ENCODE measurements at places on chromosomes 3 and 15. TPM values are rescaled to one million over a fixed set of nuclear protein-coding genes. Genes with fewer than 3 reads are reported as not detected.

Gene C2CD4B
- 5.7 TPM for total RNA-seq

Gene SEC22C
- total RNA-seq: 31.4 TPM

DNA sequence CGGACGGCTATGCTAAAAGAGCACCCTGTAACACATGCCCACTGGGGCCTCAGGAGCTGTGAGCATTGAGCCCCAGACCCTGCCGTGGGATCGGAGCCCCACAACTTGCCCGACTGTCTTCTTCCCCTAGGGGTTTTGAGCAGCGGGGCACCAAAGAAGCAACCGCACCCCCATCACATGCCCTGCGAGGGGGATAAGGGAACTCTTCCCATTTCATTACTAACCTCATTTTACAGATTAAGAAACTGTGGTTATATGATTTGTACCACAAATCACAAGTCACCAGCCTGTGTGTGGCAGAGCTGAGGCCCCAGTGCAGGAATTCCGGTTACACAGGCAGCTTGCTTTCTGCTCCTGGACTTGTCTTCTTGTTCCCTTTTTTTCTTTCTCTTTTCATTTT, 86.2 kb downstream of the CD47 start:
- H3K4me3 ChIP-seq: no peak overlapping the region
- H3K27ac ChIP-seq: no peak overlapping the region
- H3K27me3 ChIP-seq: no peaks in the 10 kb centered on the region
- peaks cover 26% of the 10 kb centered on the region for H3K4me1 ChIP-seq
- H3K36me3 ChIP-seq: no peaks in the 10 kb centered on the region

DNA sequence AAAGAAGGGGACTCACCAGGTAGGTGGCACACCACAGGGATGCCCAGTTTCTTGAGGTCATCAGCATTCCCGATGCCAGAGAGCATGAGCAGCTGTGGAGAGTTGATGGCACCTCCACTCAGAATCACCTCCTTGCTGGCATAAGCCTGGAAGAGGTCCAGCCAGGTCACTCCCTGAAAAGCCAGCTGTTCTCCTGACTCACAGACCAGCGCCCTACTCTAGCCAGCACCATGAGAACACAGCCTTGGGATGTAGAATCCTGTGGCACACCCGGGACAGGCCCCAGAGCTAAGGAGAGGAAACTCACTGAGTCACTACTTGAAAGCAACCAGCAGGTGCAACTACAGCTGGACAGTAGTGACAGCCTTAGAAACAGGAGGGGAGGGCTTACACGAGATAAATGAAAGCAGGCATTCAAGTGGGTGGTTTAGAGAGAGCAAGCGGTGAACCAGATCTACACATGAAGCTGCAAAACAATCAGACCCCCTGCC, 24.5 kb downstream of the CHDH start:
- no peak for DNase-seq
- H3K36me3 ChIP-seq: peaks cover 5% of the 10 kb centered on the region
- H3K27me3 ChIP-seq: no peaks in the 10 kb centered on the region
- H3K27ac ChIP-seq: no peak overlapping the region
- H3K4me1 ChIP-seq: no peaks in the 10 kb centered on the region

Gene CCR3
- total RNA-seq: 6.3 TPM

- no peak overlapping the region for H3K27ac ChIP-seq
- H3K4me1 ChIP-seq: no peaks in the 10 kb centered on the region
- H3K36me3 ChIP-seq: no peaks in the 10 kb centered on the region
Observed at GRCh38 chr15:66588971-66589370, 23.2 kb upstream of the LCTL start.

GRCh38 chr3:118863731-118864322, 170.8 kb downstream of the IGSF11 start:
- H3K4me1 ChIP-seq: no peaks in the 10 kb centered on the region
- H3K27ac ChIP-seq: no peak overlapping the region
- DNase-seq: no peak

DNA sequence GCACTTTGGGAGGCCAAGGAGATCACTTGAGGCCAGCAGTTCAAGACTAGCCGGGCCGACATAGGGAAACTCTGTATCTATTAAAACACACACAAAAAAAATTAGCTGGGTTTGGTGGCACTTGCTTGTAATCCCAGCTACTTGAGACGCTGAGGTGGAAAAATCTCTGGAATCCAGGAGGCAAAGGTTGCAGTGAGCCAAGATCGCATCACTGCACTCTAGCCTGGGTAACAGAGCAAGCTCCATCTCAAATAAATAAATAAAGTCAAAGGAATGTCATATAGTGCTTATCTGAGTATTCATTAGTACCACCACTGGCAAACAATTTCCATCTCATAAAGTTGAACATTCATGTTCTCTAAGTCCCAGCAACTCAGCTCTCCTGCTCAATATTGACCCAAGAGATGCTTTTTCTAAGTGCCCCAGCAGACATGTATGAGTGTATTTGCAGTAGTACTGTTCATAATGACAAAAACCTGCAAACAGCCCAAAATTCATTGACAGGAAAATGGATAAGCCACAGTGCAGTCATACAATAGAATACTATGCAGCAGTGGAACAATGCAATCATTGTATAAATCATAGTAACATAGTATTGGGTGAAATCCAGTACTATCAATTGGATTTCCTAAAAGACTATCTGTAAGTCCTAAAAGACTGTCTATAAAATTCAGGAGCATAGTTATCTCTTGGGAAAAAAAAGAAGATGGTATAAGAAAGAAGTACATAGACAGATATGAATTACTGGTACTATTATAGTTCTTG, 751.5 kb upstream of the LMCD1 start:
- H3K4me3 ChIP-seq: no peak overlapping the region
- no peak overlapping the region for H3K27ac ChIP-seq
- H3K36me3 ChIP-seq: no peaks in the 10 kb centered on the region
- DNase-seq: no peak
- no peaks in the 10 kb centered on the region for H3K4me1 ChIP-seq

Gene MAP6D1
- 7.9 TPM for total RNA-seq

DNA sequence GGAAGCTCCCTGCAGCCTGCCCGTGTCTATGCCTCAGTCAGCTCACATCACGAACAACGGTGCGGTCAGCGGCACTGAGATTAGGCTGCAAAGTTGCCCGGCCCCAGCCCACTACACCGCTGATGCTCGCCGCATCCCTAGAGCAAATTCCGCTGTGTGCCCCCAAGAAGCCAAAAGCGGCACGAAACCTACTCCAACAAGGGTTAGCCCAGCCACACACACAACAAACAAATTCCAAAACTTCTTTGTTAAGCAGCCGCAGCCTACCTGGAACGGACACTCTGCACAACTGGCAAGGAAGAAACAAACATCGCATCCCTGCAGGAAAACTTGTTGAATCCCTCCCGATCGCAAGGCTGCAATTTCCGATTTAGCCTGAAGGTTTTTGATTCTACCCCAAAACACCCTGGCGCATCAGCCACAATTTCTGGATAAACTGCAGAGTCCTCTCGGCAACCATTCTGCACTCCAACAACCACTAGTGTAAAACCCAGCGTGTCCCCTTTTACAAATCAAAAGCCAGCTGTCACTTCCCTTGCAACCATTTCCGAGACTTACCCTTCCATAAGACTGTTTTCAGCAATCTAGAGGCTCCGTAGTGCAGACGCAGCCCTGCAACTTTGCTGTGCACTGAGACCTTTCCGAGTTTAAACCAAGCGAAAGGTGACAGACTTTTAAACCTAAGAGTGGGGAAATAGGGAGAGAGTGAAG, 449 bp downstream of the ROBO1 start:
- H3K4me3 ChIP-seq: peak overlapping the region; percentile 28
- peaks cover 31% of the 10 kb centered on the region for H3K27me3 ChIP-seq
- no peak overlapping the region for H3K27ac ChIP-seq
- H3K4me1 ChIP-seq: peaks cover 17% of the 10 kb centered on the region
- H3K36me3 ChIP-seq: no peaks in the 10 kb centered on the region
- DNase-seq: no peak
